NCI-H1930 (cell line): ENCODE measurements at places on chromosomes 5 and 9.

DNA sequence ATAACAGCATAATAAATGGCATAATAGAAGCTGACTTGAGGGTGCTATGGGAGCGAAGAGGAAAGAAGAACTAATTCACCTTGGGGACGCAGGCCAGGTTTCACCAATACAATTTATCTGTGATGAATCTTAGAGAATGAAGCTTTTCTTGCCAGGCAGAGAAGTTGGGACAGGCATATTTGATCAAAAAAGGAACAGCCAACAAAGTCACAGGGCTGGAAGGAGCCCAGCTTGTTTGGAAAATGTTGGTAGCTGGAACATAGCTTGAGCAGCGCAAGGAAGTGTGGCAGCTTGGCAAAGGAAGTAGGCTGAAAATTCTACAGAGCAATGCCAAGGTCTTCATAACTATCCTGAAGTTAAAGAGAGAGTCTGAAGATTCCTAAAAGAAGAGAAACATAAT, 181.5 kb upstream of the OR13F1 start:
- DNase-seq = no peak

DNA sequence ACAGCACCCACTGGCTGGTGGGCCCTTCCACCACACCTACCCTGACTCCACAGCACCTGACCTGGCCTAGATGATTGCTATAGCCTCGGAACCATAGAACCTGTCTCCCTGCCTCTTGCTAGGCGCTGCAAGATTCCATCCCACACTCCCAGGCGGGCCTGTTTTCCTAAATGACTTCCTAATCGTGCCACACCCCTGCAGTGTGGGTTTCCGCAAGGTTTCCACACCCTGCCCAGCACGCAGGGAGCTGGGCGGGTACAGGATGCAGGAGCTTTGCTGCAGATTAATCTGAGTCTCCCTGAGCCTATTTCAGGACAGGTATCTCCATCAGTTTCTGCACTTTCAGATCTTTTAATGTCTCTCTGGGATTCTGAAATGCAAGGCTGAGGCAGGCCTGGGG, 62.9 kb downstream of the SHB start:
- DNase-seq = no peak

DNA sequence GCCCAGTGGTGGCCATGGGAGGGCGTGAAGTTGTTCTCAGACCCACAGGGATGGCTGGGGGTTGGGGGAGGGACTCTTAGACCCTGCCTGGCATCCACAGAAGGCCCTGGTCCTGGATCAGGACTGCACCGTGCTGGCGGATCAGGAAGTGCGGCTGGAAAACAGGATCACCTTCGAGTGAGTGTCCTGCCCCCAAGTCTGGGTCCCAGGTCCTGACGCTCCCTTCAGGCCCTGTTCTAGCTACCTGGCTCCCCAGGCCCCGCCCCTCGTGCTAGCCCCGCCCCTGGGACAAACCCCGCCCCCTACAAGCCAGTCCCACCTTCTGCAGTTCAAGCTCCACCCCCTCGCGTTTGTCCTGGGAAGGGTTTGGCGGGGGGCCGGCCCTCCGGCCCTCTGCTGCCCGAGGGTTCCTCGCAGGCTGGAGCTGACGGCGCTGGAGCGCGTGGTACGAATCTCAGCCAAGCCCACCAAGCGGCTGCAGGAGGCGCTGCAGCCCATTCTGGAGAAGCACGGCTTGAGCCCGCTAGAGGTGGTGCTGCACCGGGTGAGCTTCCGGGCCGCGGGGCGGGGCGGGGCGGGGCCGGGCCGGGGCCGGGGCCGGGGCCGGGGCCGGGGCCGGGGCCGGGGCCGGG, 12.9 kb downstream of the RGS14 start:
- peak; percentile 81 for DNase-seq

- no peak for DNase-seq
Observed at GRCh38 chr9:19074836-19075235, 25.6 kb downstream of the RRAGA start.

GRCh38 chr9:121252104-121252851, 15.7 kb upstream of the GSN start:
- no peak for DNase-seq

GRCh38 chr9:130938184-130938651, 829 bp downstream of the FIBCD1 start:
- no peak for DNase-seq

GRCh38 chr9:116329470-116329869, 175.9 kb downstream of the PAPPA start:
- DNase-seq = no peak
